ENCODE measurements at places on chromosomes 5 and 9.

DNA sequence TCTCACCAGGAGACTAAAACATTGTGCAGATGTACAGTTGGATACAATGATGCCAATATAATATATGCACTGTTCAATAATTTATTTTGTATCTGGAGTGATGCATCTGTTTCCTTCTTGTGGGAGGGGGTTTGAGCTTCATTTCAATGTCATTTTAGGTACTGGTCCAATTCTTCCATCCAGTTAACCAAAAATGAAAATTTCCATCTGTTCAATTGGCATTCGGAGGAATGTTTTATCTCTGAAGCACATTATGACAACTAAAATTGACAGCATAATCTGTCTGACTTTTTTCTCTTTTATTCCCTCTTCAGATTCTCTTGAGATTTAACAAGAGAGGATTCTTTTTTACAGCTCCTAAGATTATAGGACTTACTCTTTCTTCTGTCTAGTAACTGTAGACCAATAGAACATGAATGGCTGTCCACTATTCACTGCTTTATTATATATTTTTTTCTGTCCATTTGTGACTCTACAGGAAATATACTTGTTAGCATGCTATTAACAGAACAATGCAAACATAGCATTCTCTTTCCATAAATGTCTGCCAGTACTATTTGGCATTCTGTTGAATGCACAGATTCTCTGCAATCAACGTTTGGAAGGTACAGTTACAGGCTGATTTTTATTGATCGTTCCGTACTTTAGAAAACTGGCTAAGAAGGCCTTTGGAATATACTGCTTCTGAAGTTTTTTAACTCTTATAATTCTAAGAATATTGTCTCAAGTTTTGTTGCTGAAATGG, 57.8 kb downstream of the NDUFAF2 start:
- no peak for DNase-seq

DNA sequence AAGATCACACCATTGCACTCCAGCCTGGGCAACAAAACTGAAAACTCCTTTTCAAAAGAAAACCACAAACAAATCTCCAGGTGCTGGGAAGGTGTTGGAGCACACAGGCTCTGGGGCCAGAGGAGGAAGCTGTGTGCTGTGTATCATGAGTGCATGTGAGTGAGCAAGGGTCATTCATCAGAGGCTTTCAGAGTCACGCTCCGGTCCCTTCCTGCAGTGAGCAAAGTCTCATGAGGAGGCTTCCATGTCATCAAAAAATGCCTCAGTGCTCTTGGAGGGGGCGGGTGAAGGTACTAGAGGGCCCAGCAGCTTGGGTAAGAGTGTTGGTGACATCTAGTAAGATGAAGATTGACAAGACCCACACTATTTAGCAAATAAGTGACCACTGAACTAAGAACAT, 48.3 kb upstream of the TESK1 start:
- DNase-seq, result no peak

DNA sequence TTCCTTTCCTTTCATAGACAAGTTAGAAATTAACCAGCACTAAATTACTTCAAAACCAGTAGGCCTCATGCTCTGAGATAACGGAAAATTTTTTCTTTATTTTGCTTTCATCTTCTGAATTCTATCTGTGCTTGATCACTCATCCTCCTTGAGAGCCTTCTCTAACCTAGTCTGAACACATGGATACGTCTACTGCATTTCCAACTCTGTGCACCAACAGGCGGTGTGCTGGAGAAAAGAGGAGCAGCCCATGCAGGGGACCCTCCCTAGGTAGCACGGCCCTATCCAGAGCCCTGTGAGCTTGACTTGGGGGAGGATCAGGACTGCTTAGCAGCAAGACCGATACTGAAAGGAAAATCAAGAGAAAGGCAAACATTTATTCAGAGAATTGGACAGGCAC, 149.8 kb downstream of the AUH start:
- DNase-seq, result no peak

DNA sequence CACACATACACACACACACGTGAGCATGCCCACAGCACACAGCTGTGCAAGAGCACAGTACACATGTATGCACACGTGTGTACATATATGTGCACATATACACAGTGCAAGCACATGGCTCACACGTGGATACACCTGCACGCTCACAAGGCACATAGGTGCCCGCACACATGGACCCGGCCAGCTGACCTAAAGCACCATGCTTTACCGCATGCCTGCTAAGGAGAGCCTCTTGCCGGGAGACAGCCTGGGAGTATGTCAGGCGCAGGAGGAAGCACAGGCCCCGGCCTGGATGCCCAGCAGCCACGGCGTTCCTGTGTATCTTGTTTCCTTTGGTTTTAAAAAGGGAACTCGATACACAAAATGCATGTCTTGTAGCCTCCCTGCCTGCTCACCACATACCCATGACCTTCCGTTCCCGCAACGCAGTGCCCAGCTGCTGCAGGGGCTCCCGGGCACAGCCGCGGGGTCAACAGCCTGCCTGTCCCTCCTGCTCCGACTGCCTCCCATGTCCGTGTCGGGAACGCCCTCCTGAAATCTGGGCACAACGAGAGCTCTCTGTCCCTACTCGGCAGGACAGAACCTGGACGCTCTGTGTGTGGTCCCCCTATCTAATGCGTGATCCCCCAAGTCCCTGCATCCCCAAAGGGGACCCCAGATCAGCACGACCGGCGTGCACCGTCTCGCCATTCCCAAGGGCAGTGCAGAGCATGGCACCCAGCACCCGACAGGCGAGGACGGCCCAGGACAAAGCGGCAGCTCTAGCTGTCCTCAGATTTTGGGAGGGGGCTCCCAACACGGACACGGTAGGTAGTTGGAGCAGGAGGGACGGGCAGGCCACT, 3.6 kb downstream of the SLC12A7 start:
- DNase-seq, result no peak

DNA sequence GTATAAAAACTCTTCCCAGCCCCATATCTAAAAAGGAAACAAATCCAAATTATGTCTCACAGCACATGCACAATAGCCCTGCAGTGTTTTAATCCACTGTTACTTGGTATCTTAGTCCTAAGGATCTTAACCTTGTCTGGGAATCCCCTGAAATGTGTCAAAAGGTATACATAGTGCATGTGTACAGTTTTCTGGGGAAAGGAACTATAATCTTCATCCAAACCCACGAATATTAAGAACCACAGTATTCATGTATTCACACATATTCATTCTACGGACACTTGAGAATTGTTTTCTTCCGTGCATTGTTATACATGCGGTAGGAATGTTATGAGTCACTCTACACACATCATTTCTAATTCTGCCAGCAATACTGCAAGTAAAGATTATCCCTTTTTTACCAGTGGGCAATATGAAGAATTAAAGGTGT, 47.8 kb upstream of the SNX2 start:
- DNase-seq, result no peak

GRCh38 chr9:79719989-79720388, 148.2 kb downstream of the TLE4 start:
- no peak for DNase-seq

DNA sequence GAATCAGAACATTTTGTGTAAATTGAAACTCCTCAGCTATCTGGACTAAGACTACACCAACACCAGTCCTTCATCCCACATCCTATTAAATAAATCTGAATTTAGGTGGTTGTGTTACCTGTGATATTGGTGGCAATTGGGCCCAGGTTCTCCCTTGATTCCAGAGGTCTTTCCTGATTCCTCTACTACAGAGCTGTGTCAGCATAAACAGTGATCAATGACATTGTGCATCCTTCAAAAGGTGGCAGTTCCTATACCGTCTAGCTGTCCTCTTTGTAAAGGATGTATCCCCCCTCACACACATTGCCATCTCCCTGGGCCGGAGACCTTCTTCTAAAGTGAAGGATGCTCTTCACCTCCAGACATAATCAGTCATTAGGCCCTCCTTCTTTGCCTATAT, 239.2 kb downstream of the FAM114A2 start:
- DNase-seq, result no peak

DNA sequence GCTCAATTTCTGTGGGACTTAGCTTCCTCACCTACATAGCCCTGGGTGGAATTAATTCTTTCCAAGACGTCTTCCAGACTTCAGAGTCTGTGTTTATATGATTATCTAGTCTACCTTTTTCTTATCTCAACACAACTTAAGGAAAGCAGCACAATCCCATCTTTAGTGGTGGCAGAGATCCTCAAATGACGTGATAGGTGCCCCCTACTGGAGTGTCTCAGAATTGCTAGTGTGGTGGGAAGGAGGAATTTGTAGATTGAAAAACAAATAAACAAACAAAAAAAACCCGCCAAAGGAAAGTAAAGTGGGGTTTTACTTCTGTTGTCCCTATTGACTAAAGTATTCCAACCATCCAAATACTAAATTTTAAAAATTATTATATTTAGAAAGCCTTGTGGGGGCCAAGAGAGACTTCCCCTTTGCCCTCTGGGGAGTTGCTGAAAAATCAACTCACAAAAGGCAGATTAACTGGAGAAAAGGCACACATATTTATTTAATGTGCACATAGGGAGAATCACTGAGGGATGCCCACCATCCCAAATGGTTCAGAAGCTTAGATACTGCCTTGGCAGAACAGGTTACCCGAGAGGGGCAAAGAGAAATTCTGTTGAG, 283.3 kb downstream of the TMEM167A start:
- DNase-seq, result no peak

DNA sequence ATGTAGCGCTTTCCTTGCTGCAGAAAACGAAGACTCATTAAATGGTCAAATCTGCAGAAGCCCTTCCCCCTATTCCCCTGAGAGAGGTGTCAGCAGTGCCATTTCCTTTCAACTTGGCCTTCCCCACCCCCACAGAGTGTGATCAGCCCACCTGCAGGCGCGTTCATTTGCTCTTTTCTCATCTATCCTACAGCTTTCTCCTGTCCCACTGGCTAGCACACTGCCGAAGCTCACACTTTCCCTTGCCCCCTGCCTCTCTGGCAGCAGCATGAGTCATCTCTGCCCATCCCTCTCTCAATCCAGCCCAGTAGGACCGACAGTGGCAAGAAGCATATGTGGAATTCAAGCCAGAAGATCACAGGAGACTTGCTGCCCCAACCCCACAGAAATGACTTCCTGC, 213.8 kb downstream of the FAM114A2 start:
- DNase-seq, result no peak

GRCh38 chr5:175124251-175124813, 319.6 kb downstream of the DRD1 start:
- no peak for DNase-seq

DNA sequence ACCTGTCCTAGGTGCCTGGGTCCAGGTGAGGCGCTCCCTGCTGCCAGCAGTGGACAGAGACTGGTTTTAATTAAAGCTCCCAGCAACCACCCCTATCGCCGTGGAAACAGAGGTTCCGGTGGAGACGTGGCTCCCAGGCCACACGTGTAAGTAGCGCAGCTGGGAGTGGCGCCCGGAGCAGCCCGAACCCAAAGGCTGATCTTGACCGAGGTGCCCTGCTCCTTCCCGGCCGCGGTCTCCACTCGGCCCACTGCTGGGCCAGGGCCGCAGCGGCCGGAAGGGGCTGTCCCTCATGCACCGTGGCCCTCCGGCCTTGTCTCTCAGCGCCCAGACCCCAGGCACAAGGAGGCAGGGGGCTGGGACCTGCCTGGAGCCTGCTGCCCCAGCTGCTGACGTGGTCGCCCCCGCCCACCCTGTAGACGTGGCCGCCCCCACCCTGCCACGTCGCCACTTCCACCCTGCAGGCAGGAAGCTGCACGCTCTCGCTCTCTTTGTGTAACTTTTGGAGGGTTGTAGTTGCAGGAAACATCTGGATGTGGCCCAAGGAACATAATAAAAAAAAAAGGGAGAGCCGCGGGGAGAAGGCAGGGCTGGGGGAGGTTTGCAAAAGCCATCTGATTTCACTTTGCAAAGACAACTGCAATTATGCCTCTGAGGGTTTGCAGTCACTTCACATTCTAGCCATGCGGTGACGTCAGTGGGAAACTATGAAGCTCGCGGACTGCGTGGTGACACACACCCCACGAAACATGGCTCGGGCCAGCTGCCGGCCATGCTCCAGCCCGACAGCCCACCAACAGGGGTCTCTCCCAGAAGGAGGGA, 129.9 kb downstream of the RXRA start:
- DNase-seq, result peak; percentile 81

Data from activated naive CD8-positive, alpha-beta T cell treated with anti-CD3 and anti-CD28 coated beads, Interleukin-2, amount 10 ng/mL, durations not matched to agents 7 days and 5 days (primary cell).